ENCODE measurements at places on chromosomes 7 and 10. TPM values are rescaled to one million over a fixed set of nuclear protein-coding genes. Genes with fewer than 3 reads are reported as not detected.

Gene HOXA10
- 9.9 TPM for total RNA-seq

Gene GHRHR
- total RNA-seq = not detected

Gene MXI1
- total RNA-seq = 16.2 TPM

Gene CNPY1
- not detected for total RNA-seq

Gene TMEM139
- total RNA-seq = not detected

Gene SGCE
- total RNA-seq = 65.5 TPM

Gene CCDC172
- total RNA-seq = not detected

Gene TMEM184A
- total RNA-seq = 0.39 TPM

Gene ASB10
- not detected for total RNA-seq

Gene FIGNL1
- total RNA-seq = 33.0 TPM

Gene OR2A7
- 0.20 TPM for total RNA-seq

Gene POLR2J
- 46.7 TPM for total RNA-seq

Gene FAM25G
- not detected for total RNA-seq

Gene MSMB
- total RNA-seq = not detected

Gene GNAT3
- not detected for total RNA-seq

Gene GPR37
- not detected for total RNA-seq

Gene DENND2A
- total RNA-seq = 15.6 TPM

Gene KLHL7
- 29.9 TPM for total RNA-seq

Gene OLAH
- under 0.01 TPM for total RNA-seq

Gene GBX1
- total RNA-seq = not detected

Gene TMUB1
- 12.5 TPM for total RNA-seq

Gene PODXL
- total RNA-seq = 14.7 TPM

Gene NKX2-3
- total RNA-seq = not detected

Gene PCLO
- total RNA-seq = not detected

Gene CH25H
- 0.78 TPM for total RNA-seq

Gene SLC35G1
- 4.7 TPM for total RNA-seq

Gene FAM237B
- total RNA-seq = under 0.01 TPM

Gene PTPRE
- total RNA-seq = 1.2 TPM

Gene ODAD2
- 0.20 TPM for total RNA-seq

Gene OR6V1
- not detected for total RNA-seq

Gene UBTD1
- 15.8 TPM for total RNA-seq

Gene MKX
- 0.20 TPM for total RNA-seq

Gene ZNF467
- total RNA-seq = 0.20 TPM

Gene PRRT4
- not detected for total RNA-seq

Gene SPDYE2
- not detected for total RNA-seq

Gene GIMAP4
- total RNA-seq = not detected

Gene NME8
- not detected for total RNA-seq

Gene DYDC2
- not detected for total RNA-seq

Gene VWC2
- total RNA-seq = under 0.01 TPM

Gene CDHR3
- 23.5 TPM for total RNA-seq

Gene GPR158
- total RNA-seq = 0.20 TPM

Gene SORBS1
- total RNA-seq = 0.20 TPM

Data from subcutaneous preadipocyte (primary cell).